ENCODE measurements at places on chromosomes 5 and 9.

DNA sequence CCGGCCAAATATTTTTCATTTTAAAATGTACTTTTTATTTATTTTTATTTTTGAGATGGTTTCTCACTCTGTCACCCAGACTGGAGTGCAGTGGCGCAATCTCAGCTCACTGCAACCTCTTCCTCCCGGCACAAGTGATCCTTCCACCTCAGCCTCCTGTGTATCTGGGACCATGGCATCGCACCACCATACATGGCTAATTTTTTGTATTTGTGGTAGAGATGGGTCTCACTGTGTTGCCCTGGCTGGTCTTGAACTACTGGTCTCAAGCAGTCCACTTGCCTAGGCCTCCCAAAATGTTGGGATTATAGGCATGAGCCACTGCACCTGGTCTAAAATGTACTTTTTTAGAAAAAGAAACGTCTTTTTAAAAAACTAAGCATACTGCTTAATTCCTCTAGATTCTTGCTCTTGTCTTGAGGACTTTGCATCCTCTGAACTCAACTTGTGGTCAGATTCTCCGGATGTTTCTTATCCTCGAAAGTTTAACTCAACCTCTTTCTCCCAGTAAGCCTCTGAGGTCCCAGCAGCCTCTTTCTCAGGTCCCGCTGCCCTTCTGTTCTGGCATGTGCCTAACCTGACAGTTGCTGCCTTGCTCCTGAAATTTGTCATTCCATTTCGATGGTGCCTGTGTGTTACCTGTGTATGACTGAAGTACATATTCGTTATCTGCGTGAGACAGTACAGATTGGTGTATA, 63.0 kb downstream of the TRIO start:
- peaks cover 5% of the 10 kb centered on the region for H3K36me3 ChIP-seq
- DNase-seq = no peak
- H3K4me1 ChIP-seq = peaks cover 62% of the 10 kb centered on the region
- no peaks in the 10 kb centered on the region for H3K27me3 ChIP-seq
- H3K4me3 ChIP-seq = peak overlapping the region; percentile 33

DNA sequence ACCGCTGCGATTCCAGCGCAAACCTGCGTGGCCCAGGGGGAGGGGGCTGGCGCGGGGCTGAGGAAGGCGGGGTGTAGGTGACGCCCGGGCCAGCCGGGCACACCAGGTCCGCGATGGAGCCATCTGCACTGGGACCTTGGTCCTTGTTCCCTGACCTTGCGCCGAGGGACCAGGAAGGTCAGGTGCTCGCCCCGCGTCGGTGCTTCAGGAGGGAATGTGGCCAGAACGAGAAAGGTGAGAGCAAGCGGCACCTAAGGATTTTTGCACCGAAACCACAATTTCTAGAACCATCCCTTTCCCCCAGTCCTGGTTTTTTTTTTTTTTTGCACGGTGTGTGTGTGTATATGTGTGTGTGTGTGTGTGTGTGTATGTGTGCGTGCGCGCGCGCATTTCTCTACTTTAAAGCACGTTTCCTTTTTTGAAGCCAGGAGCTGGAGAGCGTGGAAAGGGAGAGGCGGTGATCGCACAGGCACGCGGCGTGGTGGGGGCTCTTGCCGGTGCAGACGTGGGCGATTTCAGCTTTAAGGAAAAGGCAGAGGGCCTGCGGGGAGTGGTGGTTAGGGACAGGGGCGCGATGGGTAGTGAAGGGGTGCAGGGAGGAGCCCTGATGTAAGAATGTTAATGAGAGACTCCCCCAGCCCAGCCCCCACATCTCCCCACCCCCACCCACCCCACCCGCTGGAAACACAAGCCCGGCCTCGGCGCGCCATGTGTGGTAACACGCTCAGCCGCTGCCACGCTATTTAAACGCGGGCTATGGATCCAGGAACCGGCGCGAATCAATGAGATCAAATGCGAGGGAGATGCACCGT, at the start of gene NPR3:
TSS of gene NPR3 (plus strand) at position 772 of the 812 bp plus-strand sequence. CDS start 456 bp downstream, outside the sequence.
- H3K27ac ChIP-seq = no peak within 1 kb of the TSS
- peaks cover 19% of the 10 kb centered on the region for H3K27me3 ChIP-seq
- peak within 1 kb of the TSS; percentile 72 for H3K4me3 ChIP-seq
- no peak for DNase-seq

GRCh38 chr5:179416114-179416822, 71.0 kb upstream of the ADAMTS2 start:
- peaks cover 4% of the 10 kb centered on the region for H3K4me1 ChIP-seq
- no peaks in the 10 kb centered on the region for H3K36me3 ChIP-seq
- H3K27ac ChIP-seq = no peak overlapping the region

- no peaks in the 10 kb centered on the region for H3K36me3 ChIP-seq
- H3K27ac ChIP-seq = no peak overlapping the region
- H3K4me3 ChIP-seq = no peak overlapping the region
- no peak for DNase-seq
- no peaks in the 10 kb centered on the region for H3K4me1 ChIP-seq
These were observed 124.0 kb upstream of the EFNA5 start for GRCh38 chr5:107794741-107795140.

DNA sequence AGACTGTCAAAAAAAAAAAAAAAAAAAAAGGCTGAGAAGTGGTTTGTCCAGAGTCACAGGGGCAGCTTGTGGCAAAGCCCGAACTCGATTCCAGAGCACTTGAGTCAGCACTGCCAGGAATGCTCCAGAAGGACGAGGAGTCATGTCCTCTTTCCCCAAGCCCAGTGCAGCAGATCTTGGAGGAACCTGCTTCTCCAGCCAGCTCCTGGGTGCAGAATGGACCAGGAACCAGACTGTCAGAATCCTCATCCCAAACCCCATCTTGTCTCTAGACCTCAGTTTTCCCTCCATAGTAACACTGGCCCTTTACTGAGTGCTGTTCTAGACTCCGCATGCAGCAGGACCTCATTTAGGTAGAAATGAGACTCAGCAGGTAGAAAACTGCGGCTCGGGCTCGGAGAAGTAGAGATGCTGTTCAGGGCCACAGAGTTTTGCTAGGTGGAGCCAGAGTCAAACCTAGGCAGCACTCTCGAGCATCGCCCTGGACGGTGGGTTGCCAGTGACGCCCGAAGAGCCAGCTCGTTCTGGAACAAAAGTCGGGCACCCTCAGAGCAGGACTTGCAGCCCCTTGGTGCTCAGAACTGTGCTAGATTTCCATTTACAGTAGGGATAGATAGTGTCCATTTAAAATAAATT, 15.4 kb downstream of the CD74 start:
- no peaks in the 10 kb centered on the region for H3K27me3 ChIP-seq
- H3K4me3 ChIP-seq = no peak overlapping the region
- H3K4me1 ChIP-seq = peaks cover 30% of the 10 kb centered on the region
- peaks cover 22% of the 10 kb centered on the region for H3K36me3 ChIP-seq
- DNase-seq = peak; percentile 44
- peak overlapping the region; percentile 100 for H3K27ac ChIP-seq

DNA sequence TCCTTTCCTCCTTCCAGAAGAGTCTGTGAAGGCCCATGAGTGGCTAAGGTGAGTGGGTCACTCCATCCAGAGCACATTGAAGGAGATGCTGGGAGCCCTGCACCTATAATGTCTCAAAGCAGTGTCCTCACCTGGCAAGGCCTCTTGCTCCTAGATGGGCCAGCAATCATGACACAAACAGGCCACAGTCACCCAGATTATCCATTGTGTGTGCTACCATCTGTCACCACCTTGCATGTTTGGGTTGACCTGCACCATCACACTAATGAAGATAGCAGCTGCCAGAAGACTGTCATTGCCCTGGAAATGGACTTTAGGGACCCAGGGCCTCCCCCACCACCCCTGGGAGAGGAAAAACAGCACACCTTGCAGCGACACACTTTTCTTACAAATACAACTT, 69.6 kb downstream of the GABBR2 start:
- H3K4me3 ChIP-seq = no peak overlapping the region
- no peak overlapping the region for H3K27ac ChIP-seq
- no peak for DNase-seq
- H3K4me1 ChIP-seq = no peaks in the 10 kb centered on the region

DNA sequence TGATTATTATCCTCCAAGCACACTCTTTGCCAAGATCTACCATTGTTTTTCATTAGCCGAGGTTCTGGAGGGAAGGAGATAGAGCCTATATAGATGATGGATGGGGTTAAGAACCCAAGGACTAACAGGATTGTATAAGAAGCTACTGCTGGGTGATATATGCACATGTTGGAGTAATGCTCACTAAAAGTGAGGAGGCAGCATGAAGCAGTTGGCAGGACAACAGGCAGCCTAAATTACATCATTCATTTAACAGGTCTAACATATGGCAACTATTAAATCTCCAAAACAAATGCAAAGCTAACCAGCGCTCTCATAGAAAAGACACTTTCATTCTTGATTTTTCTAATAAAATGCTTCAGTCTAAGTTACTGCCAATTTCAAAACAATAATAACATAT, 293.2 kb downstream of the EPB41L4A start:
- no peaks in the 10 kb centered on the region for H3K4me1 ChIP-seq
- no peak overlapping the region for H3K27ac ChIP-seq
- peaks cover 12% of the 10 kb centered on the region for H3K27me3 ChIP-seq
- H3K36me3 ChIP-seq = no peaks in the 10 kb centered on the region
- no peak for DNase-seq

- no peaks in the 10 kb centered on the region for H3K27me3 ChIP-seq
- H3K4me1 ChIP-seq = no peaks in the 10 kb centered on the region
- H3K4me3 ChIP-seq = no peak overlapping the region
- no peak overlapping the region for H3K27ac ChIP-seq
- H3K36me3 ChIP-seq = no peaks in the 10 kb centered on the region
These were observed 1647.4 kb upstream of the CDH9 start for GRCh38 chr5:28685794-28686193.

Data from memory B cell (primary cell).